Tongue (tissue), 3 donors: ENCODE measurements at places on chromosomes 5 and 9.

DNA sequence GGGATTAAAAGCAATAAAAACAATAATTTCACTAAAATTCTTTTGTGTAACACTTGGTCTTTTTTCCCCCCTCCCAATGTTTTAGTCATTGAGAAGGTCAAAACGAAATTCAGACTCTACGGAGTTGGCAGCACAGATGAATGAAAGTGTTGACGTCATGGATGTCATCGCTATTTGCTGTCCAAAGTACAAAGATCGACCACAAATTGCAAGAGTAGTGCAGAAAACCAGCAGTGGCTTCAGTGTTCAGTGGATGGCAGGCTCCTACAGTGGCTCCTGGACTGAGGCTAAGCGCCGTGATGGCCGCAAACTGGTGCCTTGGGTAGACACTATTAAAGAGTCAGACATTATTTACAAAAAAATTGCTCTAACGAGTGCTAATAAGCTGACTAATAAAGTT is 184.7 kb downstream of the CPLANE1 start:
- no peak for DNase-seq

GRCh38 chr9:117682955-117683710 is 21.1 kb upstream of the TLR4 start:
- DNase-seq: no peak

DNA sequence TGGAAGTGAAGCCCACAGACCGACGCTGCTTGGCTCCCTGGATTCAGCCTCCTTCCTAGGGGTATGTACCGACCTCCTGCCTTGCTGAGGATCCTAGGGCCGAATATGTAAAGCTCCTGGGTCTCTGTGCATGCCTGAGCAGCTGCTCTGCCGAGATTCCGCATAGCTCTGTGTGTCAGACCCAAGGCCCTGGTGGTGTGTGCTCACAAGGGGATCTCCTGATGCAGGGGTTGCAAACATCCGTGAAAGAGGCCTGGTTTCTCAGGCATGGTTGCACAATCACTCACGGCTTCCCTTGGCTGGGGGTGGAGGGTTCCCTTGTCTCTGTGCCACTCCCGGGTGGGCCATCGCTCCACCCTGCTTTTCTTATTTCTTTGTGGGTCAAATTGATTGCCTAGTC is 19.9 kb upstream of the SVEP1 start:
- no peak for DNase-seq

- DNase-seq: no peak
Measured at GRCh38 chr9:36827593-36827992, 206.5 kb downstream of the PAX5 start.

- no peak for DNase-seq
Measured at GRCh38 chr5:135745897-135746500, 88.5 kb upstream of the SLC25A48 start.
